ENCODE measurements at places on chromosomes 12 and 14.

GRCh38 chr12:54683398-54683797 is 35.2 kb upstream of the DCD start:
- no peak for DNase-seq

DNA sequence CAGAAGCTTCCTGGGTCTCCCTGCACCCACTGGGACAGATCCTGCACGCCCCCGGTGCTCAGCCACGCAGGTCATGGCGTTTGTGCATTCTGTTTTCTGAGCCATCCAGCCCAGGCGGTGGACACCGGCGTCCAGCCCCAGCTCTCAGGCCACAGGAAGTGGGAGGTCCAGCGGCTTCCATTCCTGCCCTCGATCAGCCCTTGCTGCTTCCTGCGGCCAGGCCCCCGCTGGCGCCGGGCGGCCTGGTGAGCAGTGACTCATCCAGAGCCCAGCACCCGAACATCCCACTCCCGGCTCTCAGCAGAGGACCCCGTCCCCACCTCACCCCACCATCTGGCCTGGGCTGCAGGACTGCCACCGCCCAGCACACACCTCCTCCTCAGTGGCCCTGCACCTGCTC is 18.0 kb upstream of the NUDT14 start:
- DNase-seq, result no peak

DNA sequence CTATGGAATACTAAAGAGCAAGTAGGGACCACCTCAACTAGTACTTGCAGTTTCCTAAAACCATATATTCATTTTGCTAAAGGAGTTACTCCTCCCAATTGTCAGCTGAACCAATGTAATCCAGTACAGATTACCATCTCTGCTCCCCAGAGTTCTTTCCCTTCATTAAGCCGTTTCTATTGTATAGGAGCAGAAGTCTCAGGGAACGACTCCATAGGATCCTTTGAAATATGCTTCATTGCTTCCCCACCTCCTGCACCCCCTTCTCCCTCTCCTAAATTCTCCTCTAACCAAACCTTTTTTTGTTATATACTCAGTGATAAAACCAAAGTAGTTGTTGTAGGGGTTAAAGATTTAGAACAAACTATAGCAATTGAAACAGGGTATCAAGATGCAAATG is 30.7 kb upstream of the LALBA start:
- DNase-seq, result no peak

DNA sequence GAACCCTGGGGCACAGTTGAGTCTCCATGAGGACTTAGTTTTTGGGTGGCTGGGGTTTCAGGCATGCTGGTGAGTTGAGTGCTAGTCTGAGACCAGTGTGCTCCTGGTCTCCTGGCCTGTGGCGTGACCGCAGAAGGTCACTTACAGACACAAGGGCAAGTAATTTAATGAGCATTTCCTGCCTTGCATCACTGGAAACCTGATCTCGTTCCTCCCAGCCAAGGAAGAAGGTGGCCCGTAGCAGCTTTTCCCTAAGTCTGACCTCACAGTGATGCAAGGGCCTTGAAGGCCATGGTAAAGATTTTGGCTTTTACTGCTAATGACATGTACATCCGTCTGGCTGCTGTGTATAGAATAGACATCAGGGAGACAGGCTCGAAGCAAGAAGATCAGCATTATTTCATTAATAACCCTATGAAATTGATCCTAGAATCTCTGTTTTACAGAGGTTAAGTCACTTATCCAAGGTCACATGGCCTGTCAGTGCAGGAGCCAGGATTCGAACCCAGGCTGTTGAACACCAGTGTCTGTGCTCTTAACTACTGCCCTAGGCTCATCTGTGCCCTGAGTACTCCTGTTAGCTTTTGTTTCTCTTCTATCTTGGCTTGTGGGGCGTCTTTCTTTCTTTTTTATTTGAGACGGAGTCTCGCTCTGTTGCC is 4.6 kb downstream of the TMEM120B start:
- no peak for DNase-seq

Data from stimulated activated naive CD8-positive, alpha-beta T cell treated with anti-CD3 and anti-CD28 coated beads, Interleukin-15, amount 100 ng/mL, for 72 hours (primary cell).